NCI-H69 (cell line): ENCODE measurements at places on chromosomes 16 and 17.
A peak's percentile ranks its signal among the peaks of the same experiment; 100 is the strongest.

DNA sequence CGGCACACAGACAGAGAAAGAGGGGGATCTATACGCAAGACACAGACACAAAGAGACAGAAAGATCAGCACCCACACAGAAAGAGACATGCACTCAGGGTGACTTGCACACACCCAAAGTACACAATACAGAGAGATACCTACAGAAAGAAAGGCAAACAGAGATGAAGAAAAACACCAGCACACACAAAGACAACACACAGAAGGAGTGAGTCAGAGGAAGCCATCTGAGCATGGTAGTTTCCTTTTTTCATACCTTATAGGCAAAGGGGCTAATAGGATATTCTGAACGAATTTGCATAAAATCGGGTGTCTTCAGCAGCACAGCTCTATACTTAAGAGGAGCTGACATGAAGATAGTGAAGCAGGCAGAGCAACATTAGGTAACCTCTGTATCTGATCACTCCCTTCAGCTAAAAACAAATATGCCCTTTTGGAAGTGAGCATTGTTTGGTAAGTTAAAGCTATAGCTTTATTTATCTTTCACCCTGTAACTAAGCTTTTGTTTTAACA, 198.6 kb downstream of the AATF start:
- DNase-seq, result peak; percentile 71

DNA sequence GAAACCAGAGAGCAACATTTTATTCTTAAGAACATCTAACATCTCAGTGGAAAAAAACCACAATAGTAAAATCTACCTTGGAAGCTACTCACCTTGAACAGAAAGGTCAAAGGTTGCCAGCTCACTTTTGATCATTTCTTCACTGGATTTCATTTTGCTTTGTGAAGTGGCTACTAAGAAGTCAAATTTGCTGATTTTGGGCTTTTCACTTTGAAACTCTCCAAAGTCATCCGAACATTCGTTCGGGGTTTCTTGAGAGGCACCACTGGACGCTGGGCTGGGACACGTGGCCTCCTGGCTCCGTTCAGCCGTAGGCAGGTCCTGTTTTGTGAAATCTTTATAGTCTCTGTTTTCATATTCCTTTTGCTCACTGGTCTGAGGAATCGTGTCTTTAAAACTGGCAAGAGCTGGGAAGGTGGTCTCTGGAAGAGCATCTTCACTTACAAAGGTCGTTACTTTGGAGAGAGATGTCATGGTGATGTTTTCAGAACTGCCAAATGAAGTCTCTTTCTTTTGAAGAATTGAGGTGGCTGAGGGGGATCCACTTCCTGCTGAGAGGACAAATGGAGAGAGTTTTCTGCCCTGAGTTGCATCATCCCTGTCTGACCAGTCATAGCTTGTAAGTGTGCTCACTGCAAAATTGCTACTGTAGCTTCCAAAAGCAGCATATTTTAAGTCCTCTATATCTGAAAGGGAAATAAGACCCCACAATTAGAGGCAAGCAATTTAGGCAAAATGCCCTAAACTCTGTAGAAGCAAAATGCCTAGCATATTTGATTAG, 52.4 kb downstream of the DUSP14 start:
- DNase-seq, result no peak

DNA sequence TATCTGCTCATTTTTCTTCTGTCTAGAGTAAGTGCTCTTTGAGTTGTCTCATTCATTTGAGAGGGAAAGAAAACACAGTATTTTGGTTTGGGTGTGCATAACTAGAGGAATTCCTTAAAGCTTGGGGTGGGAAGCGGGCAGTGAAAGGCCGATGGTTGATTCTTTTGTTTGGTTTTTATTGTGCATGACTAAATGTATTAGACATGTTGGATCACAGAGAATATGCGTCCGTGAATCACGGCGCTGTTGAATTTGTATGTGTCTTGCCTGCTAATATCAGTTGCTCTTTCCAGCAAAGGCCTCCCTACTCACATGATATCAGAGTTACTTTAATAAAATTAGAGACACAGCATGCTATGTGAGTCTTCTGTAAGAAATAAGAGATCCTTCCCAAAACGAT, 180.0 kb downstream of the CHD9NB start:
- no peak for DNase-seq

GRCh38 chr16:4247460-4247784, 5.5 kb upstream of the SRL start:
- no peak for DNase-seq

GRCh38 chr16:14462811-14463210, 167.2 kb downstream of the PARN start:
- no peak for DNase-seq

DNA sequence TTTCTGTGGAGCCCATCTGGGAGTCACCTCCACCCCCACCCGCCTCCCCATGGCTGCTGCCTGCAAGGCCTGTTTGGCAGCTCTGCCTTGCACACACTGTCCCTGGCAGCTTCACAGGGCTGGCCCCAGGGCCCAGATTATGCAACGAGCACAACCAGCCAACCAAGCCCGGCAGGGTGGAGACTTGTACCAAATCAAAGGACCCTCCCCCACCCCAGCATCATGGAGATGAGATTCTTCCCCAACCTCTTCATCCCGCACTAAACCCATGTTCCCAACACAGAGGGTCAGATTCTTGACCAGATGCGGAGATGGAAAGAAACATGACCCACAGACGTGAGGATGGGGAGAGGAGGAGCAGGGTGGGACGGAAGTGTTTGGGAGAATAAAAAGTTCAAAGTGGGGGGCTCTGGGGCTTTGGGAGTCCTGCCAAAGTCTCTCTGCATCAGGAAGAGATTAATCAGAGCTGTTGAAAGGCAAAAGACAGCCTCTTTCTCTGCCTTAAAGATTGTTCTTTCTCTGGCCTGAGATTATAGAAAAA, 3.8 kb downstream of the SMARCD2 start:
- peak; percentile 43 for DNase-seq

DNA sequence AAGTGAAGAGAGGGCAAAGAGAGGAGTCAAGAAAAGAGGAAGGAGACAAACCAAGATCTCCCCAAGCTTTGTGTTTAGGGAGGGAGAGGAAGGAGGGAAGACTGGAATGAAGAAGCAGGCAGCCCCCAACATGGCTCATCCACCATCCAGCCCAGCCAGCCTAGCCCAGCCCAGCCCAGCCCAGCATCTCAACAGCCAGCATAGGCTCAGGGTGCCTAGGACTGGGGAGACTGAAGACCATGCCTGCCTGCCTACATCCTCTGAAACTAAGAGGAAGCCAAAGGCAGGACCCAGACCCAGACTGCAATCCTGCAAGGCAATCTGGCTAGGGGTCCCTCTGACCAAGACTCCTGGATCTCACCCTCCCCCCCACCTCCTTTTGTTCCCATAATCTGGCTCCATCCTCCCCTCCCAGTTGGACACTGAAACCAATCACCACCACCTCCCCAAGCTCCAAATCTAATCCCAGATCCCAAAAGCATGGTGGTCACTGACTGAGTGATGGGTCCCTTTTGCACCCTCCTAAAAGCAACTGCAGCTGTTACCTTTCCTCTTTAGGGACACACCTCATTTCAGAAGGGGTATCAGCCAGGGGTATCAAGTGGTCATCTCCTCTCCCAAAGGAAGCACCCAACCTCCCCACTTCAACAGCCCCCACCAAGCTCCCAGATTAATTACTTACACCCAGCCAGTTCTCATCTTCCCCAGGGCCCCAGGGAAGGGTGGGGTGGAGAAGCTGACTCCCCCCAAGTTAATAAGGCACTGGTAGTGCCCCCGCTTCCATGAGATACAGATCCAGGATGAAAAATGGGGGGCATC, 1.2 kb downstream of the HDAC5 start:
- no peak for DNase-seq

DNA sequence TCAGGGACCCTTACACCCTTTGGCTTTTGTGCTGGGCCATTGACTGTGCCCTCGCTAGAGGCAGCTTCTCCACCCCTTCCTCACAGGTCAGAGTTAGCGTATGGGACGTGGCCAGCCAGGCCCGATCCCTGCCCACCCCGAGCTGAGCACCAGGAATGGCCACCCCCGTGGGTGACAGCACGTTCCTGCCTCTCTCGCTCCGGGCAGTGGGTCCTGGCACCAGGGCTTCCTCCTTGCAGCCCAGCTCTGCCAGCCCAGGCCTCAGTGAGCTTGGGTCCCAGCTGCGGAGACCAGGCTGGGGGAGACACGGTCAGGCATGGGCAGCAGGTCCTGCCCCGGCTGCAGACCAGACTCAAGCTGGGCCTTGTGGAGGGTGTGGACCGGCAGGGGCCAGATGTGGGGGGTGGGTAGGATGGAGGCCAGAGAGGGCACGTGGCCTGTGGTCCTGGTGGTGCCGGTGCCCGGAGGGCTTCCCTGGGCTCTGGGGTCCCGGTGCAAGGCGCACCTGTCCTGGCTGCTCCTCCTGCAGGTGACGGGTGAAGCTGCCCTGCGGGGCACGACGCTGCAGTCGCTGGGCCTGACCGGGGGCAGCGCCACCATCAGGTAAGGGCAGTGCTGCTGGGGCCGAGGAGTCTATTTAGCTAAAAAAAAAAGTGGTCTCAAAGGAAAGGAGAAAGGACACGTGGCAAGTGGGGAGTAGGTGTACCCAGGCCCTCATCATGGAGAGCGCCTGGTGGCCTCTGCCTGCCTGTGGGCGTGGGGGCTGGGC, 18.2 kb downstream of the ASPSCR1 start:
- no peak for DNase-seq

GRCh38 chr17:66542129-66542966, 239.9 kb downstream of the PRKCA start:
- DNase-seq, result peak; percentile 40

DNA sequence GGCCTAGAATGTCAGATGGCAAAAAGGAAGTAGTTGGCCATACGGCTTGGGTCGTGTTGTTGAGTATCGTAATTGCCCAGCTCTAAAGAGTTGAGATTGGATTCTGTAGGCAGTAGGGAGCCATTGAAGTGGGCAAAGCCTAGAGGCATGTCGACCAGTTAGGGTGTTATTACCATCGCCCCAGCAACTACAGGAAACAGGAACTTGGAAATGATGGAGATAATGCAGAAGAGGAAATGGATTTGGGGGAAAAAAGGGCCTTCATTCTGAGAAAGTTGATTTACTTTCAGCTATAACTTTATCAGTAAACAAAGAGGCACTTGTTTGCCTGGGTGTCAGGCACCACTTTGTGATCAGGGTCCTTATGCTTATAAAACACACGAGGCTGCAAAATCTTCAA, 52.6 kb downstream of the COX10 start:
- DNase-seq, result no peak

- no peak for DNase-seq
Observed at GRCh38 chr16:58046054-58046881, 20.7 kb downstream of the MMP15 start.

DNA sequence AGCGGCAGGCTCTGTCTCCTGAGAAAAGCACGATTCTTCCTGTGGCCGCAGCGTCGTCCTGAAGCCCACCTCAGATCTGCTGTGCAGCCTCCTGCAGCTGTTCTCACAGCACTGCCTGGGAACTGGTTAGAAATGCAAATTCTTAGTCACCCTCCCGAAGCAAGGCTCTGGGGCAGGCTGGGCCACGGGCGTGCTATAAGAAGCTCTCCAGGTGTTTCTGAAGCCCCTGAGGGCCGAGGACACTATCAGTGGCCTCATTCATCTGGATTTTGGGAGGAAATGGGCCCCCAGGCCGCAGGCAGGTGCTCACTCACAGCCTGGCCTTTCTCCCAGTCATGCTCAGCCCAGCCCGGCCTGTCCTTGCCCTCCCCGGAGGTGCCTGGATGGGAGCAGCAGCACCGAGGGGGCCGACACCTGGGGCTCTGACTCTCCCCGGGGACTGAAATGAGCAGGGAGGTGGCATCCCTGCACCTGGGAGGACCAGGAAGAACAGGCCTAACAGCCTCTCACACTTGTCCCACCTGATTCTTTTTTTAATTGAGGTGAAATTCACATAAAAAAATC, 10.4 kb upstream of the NLRC3 start:
- DNase-seq, result no peak

DNA sequence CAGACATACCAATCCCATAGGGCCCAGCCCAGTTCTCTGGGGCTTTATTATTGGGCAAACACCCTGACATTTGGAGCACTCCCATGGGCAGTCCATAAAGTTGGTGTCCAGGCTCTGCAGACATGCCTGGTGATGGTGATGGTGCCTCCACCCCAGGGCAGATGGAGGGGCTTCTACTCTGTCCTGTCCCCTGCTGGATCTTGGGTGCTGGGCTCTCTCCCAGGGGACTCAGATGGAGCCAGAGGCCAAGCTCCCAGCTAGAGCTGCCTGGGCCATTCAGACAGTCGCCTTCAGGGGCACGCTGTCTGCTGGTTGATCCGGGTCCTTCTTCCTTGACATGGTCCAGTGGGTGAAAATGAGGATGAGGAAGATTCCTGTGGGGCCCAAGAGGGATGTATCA, 10.6 kb downstream of the CDH16 start:
- no peak for DNase-seq

- DNase-seq, result no peak
Observed at GRCh38 chr16:86821895-86822294, 243.5 kb downstream of the FOXL1 start.

GRCh38 chr17:8141741-8142140, 10.5 kb downstream of the PER1 start:
- DNase-seq, result no peak

GRCh38 chr16:10509534-10510025, 70.8 kb downstream of the EMP2 start:
- peak; percentile 74 for DNase-seq

- DNase-seq, result no peak
Observed at GRCh38 chr16:49993579-49993978, 31.4 kb upstream of the CNEP1R1 start.

- DNase-seq, result no peak
Observed at GRCh38 chr16:72362973-72363372, 191.0 kb upstream of the PMFBP1 start.

- no peak for DNase-seq
Observed at GRCh38 chr16:51392521-51393187, 241.6 kb upstream of the SALL1 start.

- no peak for DNase-seq
Observed at GRCh38 chr16:75229172-75230031, 10.6 kb downstream of the CTRB1 start.

- no peak for DNase-seq
Observed at GRCh38 chr17:68034452-68034776, 1.1 kb upstream of the KPNA2 start.

- DNase-seq, result peak; percentile 27
Observed at GRCh38 chr16:27689711-27690110, 139.8 kb downstream of the KATNIP start.

DNA sequence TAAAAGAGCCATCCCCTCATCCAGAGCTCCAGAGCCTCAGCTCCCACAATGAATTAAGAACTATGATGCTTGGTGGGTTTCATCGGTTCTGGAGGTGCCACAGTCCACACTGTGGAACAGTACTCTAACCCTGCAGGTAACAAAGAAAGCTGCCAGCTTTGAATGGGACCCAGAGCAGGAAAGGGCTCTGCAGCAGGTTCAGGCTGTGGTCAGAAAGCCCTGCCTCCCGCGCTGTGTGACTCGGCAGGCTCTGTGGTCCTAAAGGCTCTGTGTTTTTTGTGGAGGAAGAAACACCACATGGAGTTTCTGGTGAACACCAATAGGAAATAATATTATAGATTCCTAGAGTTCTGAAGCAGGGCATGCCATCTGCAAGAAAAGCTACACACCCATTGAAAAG, 32.5 kb downstream of the MRPS23 start:
- no peak for DNase-seq

- no peak for DNase-seq
Observed at GRCh38 chr16:75997606-75998005, 271.3 kb upstream of the CPHXL start.
